ENCODE measurements at places on chromosomes 13 and 19. TPM values are rescaled to one million over a fixed set of nuclear protein-coding genes. Genes with fewer than 3 reads are reported as not detected.

Gene CGB7
- total RNA-seq: 0.53 TPM

Gene FGF22
- not detected for total RNA-seq

Gene PLIN5
- 0.18 TPM for total RNA-seq

Gene NPHS1
- not detected for total RNA-seq

Gene ERICH6B
- not detected for total RNA-seq

Gene MAU2
- 17.9 TPM for total RNA-seq

Gene KIR2DL4
- total RNA-seq: not detected

Gene LRRC8E
- total RNA-seq: 7.2 TPM

Gene TCF3
- 93.0 TPM for total RNA-seq

Gene MEF2B
- total RNA-seq: 0.29 TPM

Gene CACNG8
- total RNA-seq: under 0.01 TPM

Gene ZNF266
- total RNA-seq: 5.3 TPM

Gene ZNF443
- total RNA-seq: under 0.01 TPM

Gene FFAR2
- not detected for total RNA-seq

Gene CYP4F8
- total RNA-seq: not detected

Gene MBD3L3
- total RNA-seq: not detected

Gene ZNF729
- not detected for total RNA-seq

Data from myometrial cell (primary cell).